Frontal cortex (tissue), 4 donors: ENCODE measurements at places on chromosomes 11 and 22. TPM values are rescaled to one million over a fixed set of nuclear protein-coding genes. Genes with fewer than 3 reads are reported as not detected.

The MYOD1 gene
- not detected for total RNA-seq

DNA sequence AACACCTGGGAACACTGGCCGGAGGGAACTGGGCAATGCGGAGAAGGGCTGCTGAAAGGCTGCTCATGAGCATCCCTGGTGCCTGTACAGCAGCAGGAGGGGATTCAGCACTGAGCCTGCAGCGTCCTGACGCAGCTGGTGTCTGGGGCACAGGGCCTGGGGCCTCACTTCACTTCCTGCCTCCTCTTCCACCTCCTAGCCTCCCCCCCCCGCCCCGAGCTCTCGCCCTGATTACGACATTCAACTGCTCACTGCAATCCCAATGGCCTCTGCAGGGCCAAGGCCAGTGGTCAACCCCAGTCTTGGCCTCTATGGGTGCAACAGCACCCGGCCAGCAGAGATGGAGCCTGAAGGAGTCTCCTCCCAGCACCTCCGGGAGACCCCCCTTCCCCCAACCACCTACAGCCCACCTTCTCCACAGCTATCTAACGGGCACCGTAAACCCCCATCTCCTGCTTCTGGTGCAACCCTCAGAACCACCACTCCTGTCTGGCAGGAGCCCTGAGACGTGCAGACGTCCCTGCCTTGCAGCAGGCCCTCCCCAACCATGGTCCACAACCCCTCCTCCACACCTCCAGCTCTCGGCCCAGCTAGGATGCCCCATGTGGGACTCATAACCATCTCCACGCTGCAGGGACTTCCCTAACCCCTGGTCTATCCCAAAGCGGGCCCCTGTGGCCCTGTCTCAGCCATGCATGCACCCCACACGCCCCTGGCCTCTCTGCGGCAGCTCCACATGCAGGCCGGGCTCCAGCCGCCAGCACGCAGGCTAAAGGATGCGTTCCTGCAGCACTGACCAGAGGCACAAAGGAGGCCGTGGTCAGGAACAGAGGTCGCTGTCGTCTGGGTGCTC, 38.2 kb downstream of the BRD1 start:
- DNase-seq, result no peak

The SLC22A25 gene
- not detected for total RNA-seq

The SMPD1 gene
- 10.2 TPM for total RNA-seq

The MMP10 gene
- not detected for total RNA-seq

DNA sequence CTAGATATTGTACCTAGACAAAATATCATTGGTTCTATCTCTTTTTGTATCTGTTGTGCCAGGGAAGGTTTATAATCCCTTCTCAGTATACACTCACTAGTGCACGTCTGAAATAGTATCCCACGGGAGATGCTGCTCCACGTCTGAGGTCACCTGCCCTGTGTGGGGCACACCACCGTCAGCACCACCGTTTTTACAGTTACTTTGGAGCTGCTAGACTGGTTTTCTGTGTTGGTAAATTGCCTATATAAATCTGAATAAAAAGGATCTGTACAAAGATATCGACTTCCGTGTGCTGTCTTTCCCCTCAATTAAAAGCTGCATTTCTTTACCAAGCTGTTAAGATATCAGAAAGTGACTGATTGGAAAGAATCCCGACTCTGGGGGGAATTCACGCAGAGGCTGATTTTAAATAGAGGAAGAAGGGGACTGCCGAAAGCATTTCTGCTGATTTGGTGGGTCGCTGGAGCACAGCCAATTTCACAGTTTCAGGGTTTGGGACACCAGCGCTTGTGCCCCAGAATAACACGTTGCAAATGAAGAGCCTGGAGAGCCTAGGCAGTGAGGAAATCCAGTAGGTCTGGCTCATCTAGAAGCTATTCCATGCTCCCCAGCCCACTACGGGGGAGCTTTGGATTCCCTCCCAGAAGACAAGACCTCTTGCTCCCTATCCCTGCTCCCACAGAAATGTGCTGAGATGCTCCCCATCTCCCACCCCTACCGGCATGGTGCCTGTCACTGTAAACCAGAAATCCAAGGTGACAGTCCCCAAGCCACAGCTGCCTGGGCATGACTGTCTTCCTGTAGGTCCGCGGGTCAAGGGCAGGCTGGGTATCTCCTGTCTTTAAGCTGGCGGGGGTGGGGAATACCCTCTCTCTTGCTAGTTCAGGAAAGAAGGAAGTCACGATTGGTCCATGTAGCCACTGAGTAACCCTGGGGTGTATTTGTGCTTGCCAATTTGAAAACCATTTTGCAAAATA, 12.7 kb upstream of the MYO18B start:
- no peak for DNase-seq

The GAB4 gene
- not detected for total RNA-seq

DNA sequence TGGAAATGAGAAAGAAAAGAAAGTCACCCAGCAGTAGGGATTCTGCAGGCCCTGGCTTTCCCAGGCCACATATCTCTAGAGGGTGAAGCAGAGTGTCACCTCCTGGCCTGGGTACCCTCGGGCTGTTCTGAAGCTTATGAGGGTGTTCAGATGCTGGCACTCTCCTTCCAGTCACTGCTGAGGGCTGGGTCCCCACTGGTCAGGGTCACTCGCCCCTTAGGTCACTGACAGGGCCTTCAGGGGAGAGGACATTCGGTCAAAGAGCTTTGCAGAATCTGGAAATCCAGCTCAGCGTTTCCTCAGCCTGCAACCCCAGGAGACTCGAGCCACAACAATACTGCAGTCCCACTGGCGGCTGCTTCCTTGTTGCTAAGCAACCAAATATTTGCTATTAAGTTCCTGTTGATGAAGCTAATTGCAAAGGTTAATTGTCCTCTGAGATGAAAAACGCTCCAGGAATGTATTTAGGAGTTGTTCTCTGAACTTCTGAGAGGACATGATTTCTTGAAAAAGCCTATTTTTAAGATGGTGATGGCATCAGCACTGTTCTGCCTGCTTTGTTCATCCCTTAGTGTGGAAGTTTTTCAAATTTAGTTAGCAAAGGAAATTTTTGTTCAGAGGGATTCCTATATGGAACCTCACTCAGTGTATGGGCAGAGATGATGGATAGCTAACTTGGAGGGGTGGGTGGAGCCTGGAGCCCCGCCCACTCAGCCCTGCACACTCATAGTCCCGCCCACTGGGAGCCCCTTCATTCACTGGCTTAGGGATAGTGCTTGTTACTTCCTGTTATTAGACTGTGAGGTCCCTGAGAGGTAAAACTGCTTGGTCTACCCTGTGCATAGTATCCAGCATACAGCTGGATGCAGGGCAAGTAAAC, 109.2 kb downstream of the CSNK2A3 start:
- peak; percentile 39 for DNase-seq
